ENCODE measurements at places on chromosomes 3 and 15. TPM values are rescaled to one million over a fixed set of nuclear protein-coding genes. Genes with fewer than 3 reads are reported as not detected.
A peak's percentile ranks its signal among the peaks of the same experiment; 100 is the strongest.

- peaks cover 20% of the 10 kb centered on the region for H3K36me3 ChIP-seq
- H3K4me3 ChIP-seq: peak overlapping the region; percentile 91
- no peaks in the 10 kb centered on the region for H3K27me3 ChIP-seq
- peak; percentile 55 for DNase-seq
- peaks cover 43% of the 10 kb centered on the region for H3K4me1 ChIP-seq
Measured at GRCh38 chr3:50237133-50237651, 1.2 kb downstream of the GNAI2 start.

GRCh38 chr3:99128235-99128634 is 226.7 kb upstream of the DCBLD2 start:
- no peak overlapping the region for H3K27ac ChIP-seq
- no peaks in the 10 kb centered on the region for H3K4me1 ChIP-seq
- no peak for DNase-seq
- H3K36me3 ChIP-seq: no peaks in the 10 kb centered on the region
- no peaks in the 10 kb centered on the region for H3K27me3 ChIP-seq

DNA sequence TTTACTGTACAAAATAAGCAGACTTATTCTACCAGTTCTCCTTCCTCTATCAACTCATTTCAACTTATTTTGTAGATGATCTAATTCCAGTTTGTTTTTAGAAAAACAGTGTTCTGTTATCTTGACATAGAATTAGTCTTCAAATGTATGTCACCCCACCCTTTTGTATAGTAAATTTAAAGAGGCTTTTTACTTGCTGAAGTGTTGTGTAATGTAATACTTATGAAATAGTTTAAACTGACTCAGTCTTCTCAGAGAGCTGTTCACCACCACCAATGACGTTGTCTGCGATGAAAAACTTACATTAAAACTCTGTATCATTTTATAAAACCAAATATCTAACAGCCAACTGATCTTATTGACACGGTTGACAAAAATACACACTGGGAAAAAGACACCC is 82.9 kb downstream of the RAP2B start:
- H3K27ac ChIP-seq: no peak overlapping the region
- H3K27me3 ChIP-seq: no peaks in the 10 kb centered on the region
- peaks cover 3% of the 10 kb centered on the region for H3K36me3 ChIP-seq
- no peak overlapping the region for H3K4me3 ChIP-seq
- no peak for DNase-seq

Gene CD47
- total RNA-seq: 124 TPM

Gene MME
- not detected for total RNA-seq

Measured in activated CD4-positive, alpha-beta memory T cell treated with anti-CD3 and anti-CD28 coated beads for 36 hours (primary cell).